Activated CD4-positive, alpha-beta memory T cell treated with anti-CD3 and anti-CD28 coated beads for 36 hours (primary cell): ENCODE measurements at places on chromosomes 5 and 9.

- DNase-seq, result no peak
Measured at GRCh38 chr5:57785946-57786345, 303.3 kb upstream of the ACTBL2 start.

DNA sequence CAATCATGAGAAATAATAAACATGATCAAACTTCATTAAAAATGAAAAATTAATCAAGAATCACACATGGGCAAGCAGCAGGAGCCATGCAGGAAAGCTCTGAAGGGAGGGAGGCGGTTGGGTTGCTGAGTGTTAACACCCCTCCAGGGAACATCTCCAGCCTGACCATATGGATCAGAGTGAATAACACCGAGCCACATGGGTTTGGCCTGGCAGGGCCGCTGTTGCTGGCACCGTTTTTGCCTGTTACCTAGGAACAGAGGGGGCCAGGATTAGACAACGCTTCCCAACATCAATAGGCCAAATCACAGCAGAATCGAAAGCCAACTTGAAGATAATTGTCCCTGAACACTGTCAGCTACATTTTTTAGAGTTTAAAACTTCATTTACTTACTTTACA, 160.2 kb downstream of the DENND1A start:
- no peak for DNase-seq

DNA sequence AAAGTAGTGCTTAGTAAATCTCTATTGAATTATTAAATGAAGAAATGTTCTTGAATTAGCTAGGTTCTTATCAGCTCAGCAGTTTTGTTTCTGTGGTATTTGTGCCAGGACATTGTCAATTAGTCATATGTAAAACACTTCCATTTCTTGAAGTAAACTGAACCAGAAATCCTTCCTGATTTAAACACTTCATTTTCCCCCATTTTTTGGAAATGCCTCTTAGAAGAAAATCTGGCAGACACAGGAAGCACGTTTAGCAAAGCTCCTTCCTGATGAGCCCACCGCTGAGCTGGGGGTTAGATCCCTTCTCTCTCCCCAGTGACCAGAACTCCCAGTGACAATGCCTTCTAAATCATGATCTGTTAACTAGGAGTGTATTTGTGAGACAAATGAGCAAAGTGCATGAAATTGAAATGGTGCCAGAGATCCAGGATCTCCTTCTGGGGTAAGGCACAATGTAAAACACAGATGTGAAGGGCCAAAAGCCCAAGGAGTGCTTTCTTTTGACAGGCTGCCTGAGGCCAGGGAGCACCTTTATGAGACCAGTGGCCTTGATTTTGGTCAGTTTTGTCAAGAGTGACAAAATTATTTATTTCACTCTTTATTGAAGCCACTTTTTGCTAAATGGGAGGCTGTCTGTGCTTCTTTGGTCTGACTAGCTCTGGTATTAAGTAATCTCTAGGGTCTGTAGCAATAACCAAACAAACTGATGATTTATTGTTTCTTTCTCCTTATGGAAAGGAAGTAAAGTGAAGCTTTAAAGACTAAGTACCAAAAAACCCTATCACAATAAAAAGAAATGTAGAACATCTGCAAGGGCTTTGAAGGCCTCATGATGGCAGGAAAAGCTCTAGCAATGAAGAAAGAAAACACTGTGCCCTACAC, 25.5 kb upstream of the RUSC2 start:
- DNase-seq, result no peak

- no peak for DNase-seq
Measured at GRCh38 chr9:38263532-38263931, 129.0 kb upstream of the ALDH1B1 start.

- no peak for DNase-seq
Measured at GRCh38 chr5:66436721-66437120, 159.5 kb upstream of the MAST4 start.

DNA sequence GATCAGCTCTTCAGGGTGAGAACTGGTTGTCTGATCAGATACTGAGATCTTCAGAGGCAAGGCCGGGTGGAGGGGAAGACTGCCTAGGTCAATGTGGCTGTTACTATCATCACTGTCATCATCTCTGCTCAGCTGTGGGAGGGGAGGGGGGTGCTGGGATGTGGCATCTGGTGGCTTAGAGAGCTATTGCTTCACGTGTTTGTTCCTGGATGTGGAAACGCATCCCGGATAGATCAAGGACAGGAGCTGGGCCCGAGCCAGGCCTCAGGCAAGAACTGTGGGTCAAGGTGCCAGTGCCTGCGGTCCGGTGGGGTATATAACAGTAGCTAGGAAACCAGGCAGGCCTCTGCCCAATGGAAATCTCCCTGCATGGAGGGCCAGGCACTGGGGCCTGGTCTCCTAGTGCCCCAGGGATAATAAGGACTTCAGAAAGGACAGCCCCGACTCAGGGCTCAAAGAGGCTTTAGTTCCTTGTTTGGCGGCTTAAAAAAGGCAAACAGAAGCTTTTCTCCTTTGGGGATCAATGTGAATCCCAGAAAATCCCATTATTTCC, 30.3 kb upstream of the TIFAB start:
- DNase-seq, result no peak

DNA sequence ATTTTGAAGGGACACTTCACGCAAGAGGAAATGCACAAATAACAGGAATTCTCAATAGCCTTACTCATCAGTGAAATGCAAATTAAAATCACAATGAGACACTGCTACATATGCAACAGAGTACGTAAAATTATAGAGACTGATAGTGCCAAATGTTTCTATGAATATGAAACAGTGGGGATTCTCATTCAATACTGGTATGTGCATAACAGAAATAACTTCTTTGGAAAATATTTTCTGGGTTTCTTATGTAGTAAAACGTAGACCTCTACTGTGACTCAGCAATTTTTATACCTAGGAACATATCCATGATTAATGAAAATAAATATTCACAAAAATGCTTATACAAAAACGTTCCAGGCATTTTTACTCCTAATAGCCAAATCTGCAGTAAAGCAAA, 1625.2 kb downstream of the MAT2B start:
- DNase-seq, result no peak

DNA sequence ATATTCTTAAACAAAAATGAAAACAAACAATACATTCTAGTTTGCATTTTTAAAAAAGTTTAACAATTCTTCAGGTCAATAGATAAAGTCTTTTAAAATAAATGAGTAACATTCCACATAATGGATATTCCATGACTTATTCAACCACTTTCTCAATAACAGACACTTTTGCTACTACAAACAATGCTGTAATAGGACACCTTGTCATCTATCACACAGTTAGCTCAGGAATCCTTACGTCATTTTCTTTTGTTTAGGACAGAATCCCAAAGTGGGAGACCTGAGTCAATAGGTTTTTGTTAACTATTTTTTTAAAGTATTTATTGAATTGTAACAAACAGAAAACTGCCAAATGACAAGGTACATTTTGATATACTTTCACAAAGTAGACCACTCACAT, 72.5 kb downstream of the CEP120 start:
- no peak for DNase-seq

- no peak for DNase-seq
Measured at GRCh38 chr5:154138701-154139100, 51.8 kb upstream of the GALNT10 start.

DNA sequence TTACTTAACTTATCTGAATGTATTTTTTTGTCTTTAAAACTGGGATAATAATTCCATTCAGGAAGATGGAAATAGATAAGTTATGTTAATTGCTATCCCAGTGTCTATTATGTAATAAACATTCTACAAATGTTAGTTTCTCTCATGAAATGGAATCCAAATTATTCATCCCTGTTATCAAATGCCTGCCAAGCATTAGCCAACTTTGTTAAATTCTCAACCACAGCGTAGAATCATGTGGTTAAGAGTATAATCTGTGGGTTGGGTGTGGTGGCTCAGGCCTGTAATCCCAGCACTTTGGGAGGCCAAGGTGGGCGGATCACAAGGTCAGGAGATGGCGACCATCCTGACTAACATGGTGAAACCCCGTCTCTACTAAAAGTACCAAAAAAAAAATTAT, 912.9 kb upstream of the SEMA6A start:
- no peak for DNase-seq

DNA sequence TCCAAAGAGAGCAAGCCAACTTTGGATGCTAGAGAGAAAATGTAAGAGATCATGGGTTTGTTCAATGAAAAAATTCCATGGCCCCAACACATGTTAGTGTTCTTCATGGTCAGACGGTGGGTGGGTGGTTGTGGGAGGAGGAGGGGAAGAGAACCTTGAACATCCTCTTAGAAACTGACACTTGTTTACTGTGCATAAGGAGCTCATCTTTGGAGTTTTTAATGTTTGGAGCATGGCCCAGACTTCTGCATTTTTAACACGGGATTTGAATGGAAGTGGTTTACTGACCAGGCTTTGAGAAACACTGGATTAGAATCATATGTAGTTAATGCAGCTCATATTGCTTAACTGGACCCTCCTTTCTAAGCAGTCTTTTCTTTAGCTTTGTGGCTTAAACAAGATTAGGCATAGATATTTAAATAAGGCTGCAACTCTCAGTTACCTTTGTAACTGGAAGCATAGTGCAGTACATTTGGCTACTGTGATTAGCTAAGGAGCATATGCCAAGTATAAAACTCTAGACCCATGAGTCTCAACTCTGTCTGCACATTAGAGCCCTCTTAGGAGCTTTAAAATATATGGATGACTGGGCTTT, 60.1 kb downstream of the FOCAD start:
- no peak for DNase-seq
